ENCODE measurements at places on chromosomes 12 and 14.
A peak's percentile ranks its signal among the peaks of the same experiment; 100 is the strongest.

DNA sequence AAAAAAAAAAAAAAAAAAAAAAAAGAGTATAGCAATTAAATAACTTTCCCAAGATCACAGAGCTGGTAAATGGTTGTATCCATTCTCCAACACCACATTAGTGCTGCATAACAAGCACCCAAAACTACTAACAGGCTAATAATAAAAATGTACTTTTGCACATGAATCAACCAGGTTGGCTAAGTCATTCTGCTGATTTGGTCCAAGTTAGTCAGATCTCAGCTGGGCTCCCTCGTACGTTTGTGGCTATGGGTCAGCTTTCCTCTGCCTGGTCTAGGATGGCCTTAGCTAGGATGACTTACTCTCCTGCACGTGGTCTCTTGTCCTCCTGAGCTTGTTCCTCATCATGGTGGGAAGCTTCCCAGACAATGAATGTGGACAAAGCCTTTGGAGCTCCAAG is 7.9 kb upstream of the PLEKHG6 start:
- no peak for DNase-seq

DNA sequence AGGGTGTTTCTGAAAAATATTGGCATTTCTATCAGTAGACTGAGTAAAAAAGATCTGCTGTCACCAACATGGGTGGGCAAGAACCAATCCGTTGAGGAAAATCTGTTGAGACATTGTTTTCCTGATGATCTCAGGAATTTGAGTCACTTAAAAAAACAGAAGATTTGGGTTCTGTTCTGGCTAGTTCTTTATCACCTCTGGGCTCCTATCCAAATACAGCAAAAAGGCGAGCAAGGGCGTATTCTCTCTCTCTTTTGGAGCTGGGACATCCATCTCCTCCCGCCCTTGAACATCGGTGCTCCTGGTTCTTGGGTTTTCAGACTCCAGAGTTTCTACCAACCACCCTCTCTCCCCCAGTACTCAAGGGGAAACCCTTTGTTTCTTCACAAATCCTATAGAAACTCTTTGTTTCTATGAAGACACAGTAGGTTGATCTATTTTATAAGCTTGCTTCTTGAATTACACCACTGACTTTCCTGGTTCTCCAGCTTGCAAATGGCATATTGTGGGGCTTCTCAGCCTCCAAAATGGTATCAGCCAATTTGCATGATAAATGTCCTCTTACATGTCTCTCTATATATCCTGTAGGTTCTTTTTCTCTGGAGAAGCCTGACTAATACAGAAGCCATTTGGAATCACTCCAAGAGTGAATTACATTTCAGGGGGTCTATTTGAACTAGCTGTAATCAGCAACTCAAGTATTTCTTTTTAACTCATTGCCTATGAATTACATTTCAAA is 263.9 kb upstream of the TMTC1 start:
- DNase-seq, result peak; percentile 88

- DNase-seq, result no peak
Measured at GRCh38 chr12:47991106-47992061, 12.9 kb downstream of the COL2A1 start.

DNA sequence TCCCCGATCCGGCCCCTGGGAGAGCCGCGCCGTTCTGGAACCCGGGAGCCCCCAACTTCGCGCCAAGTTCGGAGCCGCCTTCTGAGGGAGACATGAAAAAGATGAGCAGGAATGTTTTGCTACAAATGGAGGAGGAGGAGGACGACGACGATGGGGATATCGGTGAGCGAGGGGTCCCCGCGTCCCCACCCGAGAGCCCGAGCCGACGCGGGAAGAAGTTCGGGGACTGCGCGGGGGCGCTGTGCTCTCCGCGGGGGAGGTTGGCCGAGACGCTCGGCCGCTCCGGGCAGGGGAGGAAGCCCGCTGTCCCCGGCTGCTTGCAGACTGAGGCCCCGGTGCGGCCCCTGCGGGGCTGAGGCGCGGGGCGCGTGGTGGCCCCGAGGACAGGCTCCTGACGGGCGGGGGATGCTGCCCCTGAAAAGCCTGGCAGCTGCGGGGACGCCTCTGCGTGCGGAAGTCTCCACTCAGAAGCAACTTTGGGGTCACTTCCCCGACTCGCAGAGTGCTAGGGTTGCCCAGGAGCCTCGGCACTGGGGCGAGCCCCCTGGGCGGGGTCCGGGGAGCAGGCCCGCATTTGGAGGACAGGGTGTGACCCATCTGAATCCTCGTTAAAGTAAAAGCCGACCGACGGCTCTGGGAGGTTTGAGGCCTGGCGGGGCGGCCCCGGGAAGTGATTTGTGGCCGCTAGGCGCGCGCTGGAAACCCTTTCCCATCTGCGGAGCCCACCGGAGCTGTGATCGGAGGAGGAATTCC is 511 bp downstream of the ANO6 start:
- peak; percentile 28 for DNase-seq

DNA sequence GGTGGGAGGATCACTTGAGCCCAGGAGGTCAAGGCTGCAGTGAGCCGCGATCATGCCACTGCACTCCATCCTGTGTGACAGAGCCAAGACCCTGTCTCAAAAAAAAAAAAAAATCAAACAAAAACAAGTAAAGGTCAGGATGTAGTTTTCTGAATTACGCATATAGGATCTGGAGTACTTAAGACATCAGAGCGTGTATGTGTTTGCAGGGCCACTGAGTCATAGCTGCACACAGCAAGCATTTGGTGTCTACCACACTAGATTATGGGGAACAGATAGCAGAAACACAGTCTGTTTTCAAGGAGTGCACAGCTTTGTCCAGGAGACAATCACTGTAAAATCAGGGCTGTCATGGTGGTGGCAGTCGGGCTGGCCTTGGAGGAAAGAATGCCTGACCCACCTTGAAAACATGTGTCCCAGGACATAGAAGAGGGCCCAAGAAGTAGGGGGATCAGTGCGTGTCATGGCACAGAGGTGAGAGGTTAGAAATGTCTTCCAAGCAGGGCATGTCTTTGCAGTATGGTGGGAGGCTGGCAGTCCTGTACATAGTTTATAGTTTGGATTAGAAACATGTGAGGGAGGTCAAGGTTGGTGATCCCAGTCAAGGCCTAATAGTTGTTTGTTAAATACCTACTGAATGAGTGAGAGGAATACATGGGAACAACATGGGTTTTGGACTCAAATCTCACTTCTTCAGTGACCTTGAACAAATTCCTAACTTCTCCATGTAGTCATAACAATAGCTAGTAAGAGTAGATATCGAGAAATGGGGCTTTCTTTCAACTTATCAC is 23.6 kb upstream of the C12orf71 start:
- no peak for DNase-seq
